ENCODE measurements at places on chromosomes 11 and 22.

- DNase-seq = no peak
These were observed 20.8 kb upstream of the SMIM38 start for GRCh38 chr11:69134957-69135356.

DNA sequence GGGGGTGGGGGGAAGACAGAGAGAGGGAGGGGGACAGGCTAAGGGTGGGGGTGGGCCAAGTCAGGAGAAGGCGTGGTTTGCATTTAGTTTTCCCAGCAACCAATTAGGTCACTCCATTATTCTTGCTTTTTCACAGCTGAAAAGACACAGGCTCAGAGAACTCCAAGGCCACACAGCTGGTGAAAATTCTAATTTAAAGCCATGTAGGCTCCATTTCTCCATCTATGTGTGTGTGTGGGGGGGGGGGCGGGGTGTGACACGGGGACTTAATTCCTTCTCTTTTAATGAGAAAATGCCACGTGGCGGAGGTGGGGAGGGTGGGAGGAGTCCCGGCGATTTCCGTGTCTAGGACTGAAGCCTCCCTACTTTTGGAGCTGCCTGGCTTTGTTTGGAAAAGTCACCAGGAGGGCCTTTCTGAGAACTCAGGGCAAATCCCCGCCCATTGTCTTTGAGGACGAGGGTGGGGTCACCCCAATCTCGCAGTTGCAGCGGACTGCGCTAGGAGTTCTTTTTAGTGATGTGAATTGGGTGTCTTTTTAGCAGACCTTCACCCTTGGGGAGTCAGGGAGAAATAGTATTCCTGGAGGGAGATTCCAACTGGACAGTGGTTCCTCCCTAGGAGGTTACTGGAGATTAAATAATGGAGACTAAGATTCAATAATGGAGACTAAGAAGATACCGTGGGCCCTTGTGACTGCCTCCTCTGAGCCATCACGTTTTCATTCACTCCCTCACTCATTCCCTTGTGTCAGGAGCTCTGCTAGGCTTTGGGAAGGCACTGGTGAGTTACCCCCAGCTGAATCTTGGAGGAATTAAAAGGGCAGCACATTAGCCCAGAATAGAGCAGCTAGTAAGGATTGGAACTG lies 36.4 kb upstream of the PTPRJ start:
- no peak for DNase-seq

DNA sequence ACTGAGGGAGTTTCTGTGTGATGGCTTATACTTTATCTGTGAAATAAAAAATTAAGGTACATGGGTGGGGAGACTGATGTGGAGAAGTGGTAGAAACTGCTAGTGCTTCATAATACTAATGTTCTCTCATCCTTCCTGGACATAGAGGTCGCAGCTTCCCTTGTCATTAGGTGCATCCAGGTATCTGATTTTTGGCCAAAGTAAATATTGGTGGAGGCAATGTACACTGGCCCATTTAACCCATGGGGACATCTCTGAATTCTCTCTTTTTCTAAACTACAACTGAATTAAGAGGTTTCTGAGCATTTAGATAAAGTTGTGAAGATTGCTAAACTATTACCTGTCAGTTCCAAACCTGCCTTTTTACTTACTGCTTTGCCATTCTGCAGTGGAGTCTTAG lies 140.9 kb upstream of the CHORDC1 start:
- no peak for DNase-seq

- DNase-seq = no peak
These were observed 41.7 kb downstream of the LMO1 start for GRCh38 chr11:8221917-8222495.

GRCh38 chr11:15726893-15727519 lies 612.3 kb downstream of the INSC start:
- no peak for DNase-seq

GRCh38 chr22:42978453-42979103 lies 36.4 kb downstream of the PACSIN2 start:
- no peak for DNase-seq

- DNase-seq = no peak
These were observed 58.4 kb downstream of the ABTB2 start for GRCh38 chr11:34299284-34299972.

- no peak for DNase-seq
These were observed 4.6 kb downstream of the CFL1 start for GRCh38 chr11:65853246-65853979.

GRCh38 chr11:66068923-66069714 lies 953 bp upstream of the PACS1 start:
- peak; percentile 73 for DNase-seq

All from H54 (cell line).